ENCODE measurements at places on chromosomes 2 and 18. TPM values are rescaled to one million over a fixed set of nuclear protein-coding genes. Genes with fewer than 3 reads are reported as not detected.

DNA sequence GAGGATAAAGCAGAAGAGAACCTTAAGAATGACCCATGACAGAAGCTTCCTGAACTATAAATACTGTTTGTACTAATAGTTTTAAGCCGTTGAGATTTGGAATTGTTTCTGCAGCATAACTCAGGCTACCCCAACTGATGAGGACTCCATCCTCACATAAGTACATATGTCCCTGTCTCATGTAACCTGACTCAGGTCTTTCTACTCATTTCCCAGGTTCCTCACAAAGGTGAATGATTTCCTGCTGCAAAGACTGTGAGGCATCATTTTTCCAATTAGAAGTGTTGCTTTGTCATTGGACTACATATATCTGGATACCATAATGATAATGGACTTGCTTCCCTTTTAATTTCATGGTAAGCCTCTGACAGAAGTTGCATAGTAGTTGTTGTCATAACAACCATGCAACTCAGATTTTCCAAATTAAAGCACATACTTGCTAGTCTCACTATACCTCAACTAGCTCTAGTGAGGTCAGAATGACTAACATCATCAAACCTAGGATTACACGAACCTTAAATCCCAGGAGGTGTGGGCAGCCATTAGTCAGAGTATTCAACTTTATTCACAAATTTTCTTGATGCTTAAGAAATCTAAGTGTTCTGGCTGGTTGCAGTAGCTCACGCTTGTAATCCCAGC lies 38.0 kb upstream of the NEDD4L start:
- DNase-seq, result no peak

GRCh38 chr2:25315316-25315680 lies 26.4 kb downstream of the DNMT3A start:
- DNase-seq, result no peak

DNA sequence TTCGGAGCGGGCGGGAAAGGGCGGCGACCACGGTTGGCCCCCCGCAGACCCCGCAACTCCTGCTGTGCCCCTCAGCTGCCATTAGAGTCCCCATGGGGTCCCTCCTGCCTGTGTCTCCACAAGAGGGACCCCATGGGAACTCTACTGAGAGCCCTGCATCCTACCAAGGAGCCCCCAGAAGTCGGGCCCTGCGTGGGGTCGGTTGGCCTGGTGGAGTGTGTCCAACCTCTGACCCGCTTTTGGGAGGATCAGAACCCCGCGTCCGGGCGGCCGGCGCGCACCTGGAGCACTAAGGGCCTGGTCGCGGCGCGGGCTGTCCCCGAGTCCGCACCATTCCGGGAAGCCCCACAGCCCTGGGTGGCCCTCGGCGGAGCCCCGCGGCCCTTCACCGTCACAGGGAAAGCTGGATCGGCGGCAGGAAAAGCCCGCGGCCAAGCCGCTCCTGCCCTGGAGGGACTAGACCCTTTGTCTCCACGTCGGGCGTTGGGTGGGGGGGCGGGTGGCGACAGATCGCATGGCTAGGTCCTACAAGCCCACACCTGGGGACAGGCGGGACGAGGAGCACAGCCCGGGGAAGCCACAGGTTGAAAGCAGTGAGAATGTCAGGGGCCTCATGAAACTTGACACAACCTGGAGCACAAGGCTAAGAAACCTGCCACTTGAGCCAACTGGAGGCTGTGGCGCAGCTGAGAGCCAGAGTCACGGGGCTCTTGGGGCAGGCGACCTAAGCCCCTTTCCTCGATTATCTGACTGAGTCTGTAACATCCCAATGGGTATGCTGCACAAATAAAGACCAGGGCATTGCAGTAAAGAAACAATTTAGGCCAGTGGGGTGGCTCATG lies 11.2 kb upstream of the CXXC1 start:
- no peak for DNase-seq

The GPC1 gene
- total RNA-seq, result 129 TPM

All from dorsolateral prefrontal cortex (tissue), 122 donors.